NCI-H1048 (cell line): ENCODE measurements at places on chromosomes 5 and 9.

- no peak for DNase-seq
Measured at GRCh38 chr9:130606887-130607600, 27.7 kb downstream of the FUBP3 start.

DNA sequence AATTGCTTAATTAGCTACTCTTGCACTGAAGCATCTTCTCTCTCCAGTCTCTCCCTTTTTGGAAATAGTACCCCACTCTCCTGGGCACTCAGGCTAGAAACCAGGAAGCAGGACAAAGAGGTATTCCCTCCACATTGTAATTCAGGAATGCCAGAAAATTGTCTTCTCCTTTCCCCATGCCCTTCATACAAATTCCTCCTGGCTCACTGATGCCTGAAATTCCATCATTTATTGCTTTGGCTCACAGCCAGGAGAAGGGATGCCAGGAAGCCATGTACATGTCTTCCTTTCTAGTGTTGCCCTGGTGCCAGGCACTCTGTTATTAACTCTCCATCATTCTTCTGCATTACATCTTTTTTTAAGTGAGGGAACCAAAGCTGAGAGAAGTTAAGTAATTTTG lies 716.5 kb upstream of the C9orf72 start:
- DNase-seq: no peak

- DNase-seq: no peak
Measured at GRCh38 chr9:133370685-133371084, 5.2 kb downstream of the SURF4 start.

DNA sequence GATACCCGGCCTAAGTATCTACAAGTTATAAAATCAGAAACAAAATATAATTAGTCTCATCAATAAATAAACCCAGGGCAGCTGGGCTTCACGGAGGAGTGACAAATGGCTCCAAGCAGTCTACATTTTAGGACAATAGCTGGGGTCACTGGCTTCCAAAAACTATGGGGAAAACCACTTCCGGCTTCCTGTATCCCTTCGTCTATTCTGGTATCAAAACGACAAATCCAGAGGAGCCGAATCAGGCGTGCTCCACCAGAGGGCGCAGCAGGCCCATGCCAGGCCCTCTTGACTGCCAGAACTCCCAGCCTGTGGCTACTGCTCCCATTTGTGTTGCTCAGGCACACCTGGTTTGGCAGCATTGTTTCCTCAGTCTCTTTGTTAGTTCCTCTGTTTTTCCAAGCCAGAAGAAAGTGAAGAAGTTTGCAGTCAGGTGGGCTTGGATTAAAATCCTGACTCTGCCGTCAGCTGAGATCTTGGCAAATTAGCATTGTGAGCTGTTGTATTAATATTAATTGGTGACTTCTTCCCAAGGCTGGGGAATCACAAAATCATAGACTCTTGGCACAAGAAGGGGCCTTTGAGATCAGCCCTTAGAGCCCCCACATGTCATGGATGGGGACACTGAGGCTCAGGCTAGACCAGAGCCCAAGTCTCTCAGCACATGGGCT lies 11.6 kb upstream of the RAB14 start:
- DNase-seq: peak; percentile 78

DNA sequence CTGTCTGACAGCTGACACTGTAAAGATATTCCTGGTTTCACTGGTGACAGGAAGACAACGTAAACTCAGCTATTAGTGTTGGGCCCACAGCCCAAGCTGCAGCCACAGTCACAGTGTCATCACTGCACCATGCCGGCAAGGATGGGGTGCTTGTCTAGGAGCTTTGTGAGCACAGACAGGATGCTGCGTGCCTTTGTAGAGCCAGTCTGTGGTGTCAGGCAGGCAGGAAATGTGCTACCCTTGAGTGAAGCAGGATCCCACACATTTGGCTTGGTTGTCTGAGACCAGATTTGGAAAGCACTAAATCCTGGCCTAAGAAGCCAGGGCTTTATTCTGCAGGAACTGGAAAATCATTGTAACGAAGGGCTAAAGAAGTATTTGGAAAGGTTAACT lies 121.6 kb upstream of the ADAMTS16 start:
- no peak for DNase-seq

DNA sequence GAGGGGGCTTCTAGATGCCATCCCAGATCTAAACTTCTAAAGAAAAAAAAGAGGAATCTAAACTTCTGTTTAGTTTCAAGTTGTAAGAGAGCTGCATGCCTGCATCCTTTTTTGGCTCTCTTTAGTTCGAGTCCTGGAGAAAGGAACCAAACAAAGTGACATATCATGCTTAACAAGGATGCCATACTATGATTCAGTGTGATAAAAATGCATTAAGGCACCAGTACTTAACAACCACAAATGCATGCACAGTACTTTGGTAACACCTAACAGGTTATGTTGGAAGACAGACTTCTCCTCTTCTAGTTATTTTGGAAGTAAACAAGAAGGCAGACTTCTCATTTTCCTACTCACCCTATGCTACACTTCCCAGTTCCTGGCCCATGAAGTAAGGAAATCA lies 27.3 kb downstream of the NME5 start:
- no peak for DNase-seq

DNA sequence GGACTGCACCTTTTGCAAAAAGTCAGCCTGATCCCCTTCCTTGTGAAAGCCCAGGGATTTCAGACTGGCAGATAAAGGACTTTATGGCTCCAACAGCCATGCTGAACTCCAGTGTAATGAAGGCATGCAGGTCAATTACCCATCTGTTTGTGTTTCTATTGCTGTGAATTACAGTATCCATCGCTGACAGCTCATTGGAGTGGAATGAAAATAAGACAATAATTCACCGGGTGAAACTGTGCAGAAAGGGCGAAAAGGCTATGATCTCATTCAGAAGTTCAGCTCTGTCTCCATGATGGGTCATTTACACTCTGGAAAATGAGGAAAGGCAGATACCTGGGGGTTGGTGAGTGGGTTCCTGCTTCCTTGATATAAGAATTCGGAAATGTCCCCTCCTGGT lies 148.0 kb downstream of the BRINP1 start:
- DNase-seq: no peak

DNA sequence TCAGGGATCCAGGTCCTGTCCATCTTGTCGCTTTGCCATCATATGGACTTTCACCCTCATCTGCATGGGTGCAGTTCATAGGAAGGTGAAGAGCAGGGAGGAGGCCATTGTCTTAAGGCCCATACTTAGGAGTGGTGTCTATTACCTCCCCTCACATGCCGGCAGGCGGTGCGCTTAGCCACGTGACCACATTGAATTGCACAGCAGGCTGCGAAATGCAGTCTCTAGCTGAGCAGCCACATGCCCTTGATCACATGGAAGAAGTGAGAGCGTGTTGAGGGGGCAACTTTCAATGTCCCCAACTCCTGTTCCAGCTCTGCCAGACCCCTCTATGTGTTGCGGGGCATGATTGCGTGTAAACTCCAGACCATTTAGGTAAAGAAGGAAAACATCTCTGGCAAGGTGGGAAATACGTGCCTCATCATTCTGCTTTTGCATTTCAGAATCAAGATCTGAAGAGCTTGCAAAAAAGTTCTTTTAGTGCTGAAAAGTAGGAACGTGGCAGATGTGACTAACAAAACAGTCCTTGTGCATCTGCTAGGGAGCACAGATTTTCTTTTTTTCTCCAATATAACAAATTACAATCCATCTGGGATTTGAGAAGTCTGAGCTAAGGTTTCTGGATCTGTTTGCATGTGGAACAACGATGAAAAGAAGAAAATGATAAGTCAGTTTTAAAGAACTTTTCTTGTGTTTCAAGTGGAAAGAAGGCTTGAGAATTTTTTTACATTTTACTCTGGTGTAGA lies 34.4 kb downstream of the ROPN1L start:
- DNase-seq: no peak

DNA sequence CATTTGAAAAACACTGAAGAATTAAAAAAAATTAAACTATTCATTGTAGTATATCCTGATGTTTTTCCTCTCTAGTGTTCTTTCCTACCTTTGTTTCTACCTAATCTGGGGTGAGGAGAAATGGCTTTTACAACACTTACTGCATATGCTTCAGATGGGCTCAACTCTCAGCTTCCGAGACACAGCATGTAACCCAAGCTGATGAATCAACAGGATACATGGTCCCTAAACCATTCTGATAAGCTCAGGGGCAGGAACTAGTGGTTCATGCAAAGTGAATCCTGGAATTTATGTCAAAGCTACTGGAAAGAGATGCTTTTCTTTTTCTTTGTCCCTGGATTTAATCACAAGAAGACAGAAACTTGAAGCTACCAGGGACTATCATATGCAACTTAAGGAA lies 672.5 kb upstream of the RORB start:
- DNase-seq: no peak

GRCh38 chr5:169288066-169288930 lies 12.6 kb downstream of the SLIT3 start:
- no peak for DNase-seq
